Amniotic epithelial cell (primary cell): ENCODE measurements at places on chromosomes 6 and 20.

- DNase-seq, result peak; percentile 20
Measured at GRCh38 chr6:13357551-13358075, 29.3 kb upstream of the TBC1D7 start.

- DNase-seq, result no peak
Measured at GRCh38 chr6:75118925-75119515, 86.8 kb downstream of the COL12A1 start.

DNA sequence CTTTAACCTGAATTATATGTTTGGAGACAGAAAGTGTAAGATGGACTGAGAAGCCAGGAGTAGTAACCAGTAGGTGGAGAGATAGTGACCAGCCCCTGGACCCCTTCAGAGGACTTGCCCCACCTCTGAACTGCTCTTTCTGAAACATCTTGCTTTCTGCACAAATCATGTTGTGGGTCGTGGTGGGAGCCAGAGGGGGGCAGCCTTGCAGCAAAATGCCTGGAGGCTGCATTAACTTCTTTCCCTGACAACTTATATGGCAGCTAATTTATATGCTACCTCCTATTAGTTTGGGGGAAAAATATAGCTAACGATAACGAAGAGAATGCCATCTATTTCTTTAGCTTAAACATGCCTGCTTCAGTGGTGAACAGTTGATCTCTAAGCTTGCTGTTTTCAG, 859.8 kb downstream of the MAFB start:
- DNase-seq, result no peak

DNA sequence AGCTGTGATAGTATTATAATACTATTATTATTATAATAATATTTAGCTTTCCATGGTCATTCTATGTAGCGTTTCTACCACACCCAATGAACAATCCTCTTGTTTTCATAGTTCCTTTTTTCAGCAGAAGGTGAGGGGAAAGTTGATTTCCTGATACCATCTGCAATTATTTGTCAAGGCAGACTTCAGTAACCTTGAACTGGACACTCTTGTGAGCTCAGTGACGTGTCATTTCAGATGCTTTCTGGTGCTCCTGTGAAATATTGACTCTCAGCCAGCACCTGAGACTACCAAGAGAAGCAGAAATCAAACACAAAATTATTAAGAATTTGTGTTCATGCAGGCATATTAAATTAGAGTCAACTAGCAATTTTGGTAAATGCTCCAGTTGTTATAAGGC, 46.0 kb upstream of the PROKR2 start:
- DNase-seq, result no peak

GRCh38 chr20:53769041-53769440, 175.4 kb upstream of the ZNF217 start:
- DNase-seq, result no peak

DNA sequence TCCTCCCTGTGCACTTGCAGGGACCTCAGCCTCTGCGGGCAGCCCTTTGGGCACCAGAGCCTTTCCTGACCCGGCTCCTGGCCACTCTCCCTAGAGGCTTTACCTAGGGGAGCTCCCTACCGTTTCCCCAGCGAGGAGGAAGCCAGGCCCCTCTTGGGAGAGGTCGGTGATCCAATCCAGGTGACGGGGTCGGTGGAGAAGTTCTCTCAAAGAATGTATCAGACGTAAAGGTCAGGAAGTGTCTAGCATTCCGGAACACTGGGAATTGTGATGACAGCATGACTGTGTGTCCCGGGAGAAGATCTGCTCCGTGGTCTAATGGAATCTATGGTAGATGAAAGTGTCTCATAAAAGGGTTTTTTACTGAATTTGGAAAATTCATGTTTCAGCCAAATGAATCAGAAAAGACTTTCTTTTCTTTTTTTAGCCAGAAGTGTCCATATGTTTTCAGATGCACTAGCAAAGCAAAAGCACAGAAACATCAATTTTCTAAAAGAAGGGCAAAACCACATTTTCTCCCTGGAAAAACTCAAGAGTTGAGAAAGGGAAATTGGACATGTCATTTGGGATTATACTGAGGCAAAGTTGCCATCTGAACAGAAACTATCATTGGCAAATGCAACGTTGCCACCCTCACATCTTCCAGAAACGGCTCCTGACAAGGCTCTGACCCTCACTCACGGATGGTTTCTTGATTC, 289.4 kb downstream of the THBS2 start:
- DNase-seq, result peak; percentile 16

GRCh38 chr6:34341481-34341971, 50.9 kb downstream of the NUDT3 start:
- no peak for DNase-seq

DNA sequence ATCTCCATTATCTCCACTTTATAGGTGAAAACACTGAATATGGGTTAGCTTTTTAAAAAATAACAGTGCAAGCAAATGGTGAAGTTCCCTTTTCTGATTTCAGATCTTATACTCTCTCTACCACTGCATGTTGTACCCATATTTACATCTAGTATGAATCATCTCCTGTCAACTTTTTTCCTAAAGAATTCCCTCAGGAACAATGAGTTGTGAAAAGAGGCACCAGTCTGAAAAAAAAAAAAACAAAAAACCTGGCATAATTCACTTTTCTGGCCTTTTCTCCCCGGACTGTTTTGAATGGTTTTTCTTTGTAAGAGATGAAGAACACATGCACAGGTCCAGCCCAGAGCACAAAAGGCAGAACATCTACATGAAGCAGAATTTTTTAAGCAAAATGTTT, 596.0 kb downstream of the COL12A1 start:
- DNase-seq, result no peak

DNA sequence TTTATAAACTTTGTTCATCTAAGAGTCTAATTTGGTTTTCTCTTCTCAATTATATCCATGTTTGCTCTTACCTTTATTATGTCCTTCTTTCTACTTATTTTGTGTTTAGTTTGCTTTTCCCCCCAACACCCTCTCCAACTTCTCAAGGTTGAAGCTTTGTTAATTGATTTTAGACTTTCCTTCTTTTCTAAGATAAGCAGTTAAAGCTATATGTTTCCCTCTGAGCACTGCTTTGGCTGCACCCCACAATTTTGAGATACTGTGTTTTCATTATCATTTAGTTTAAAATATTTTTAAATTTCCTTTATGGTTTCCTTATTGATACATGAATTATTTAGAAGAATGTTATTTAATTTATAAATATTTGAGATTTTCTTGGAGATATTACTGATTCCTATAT, 13.9 kb upstream of the BEND6 start:
- DNase-seq, result no peak

- DNase-seq, result no peak
Measured at GRCh38 chr6:159169557-159170332, 545 bp downstream of the FNDC1 start.

GRCh38 chr6:62441182-62441581, 155.2 kb upstream of the KHDRBS2 start:
- DNase-seq, result no peak

DNA sequence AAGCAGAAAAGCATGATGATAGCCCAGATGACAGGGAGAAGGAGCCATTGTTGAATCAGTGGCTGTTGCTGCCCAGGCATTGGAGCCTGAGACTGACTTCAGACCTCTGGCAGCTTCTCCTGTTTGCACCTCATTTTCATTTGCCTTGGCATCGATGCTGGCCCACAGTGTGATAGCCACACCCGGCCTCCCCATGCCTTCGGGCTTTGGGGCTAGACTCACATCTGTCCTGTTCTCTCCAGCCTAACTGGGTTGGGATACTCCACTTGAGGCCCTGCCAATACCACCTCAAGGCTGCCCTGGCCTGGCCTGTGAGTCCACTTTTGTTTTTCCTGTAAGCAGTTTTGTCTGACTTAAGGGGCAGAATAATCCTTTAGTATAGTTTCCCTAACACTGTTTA, 140.4 kb downstream of the UST start:
- no peak for DNase-seq

GRCh38 chr20:39298121-39298520, 336.0 kb downstream of the DHX35 start:
- no peak for DNase-seq

DNA sequence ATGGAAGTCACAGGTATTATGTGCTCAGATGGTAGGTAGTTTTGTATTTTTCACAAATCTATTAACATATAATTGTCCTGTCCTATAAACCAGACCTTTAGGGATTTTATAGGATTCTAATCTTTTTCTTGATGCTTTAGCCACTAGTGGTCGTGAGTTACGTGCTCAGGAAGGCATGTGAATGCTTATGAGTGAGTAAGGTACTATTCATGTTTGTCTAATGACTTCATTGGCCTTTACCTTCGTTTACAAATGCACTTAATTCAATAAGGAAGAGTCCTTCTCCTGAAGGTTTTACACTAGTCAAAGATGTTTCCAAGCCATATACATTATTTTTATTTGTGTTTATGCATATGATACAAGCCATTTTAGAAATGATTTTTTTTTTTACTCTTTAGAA, 23.0 kb downstream of the PACRG start:
- DNase-seq, result no peak

GRCh38 chr20:51456511-51457509, 85.7 kb downstream of the NFATC2 start:
- peak; percentile 96 for DNase-seq

DNA sequence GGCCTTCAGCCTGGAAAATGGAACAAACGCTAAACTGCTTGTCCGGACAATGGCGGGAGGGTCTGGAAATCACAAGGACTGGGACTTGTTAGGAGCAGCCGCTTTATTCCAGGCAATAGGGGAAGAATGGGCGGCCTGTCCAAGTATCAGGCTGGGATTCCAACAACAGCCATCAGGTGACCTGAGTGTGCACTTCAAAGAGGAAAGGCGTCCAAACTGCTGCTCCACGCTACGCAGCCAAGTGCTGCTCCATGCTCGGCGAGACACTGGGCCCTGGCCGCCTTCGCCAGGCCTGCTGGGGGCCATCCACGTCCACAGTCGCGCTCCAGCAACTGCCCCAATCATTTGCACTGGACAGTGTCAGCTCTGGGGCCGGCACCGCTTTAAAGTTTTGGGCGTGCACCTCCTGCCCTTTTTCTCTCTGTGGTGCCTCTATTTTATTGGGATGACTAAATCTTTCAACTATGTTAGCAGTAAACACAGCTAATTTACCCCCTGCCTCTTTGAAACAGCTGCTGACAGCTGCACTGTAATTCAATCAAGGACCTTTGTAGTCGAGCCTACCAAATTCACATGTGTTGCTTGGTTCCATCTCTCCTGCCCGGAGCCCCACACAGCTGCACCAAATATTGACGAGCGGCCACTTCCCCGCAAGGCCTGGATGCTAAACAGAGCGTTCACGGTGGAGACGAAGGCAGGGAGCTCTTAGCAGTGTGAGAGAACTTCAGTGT, 98.3 kb downstream of the BMP7 start:
- DNase-seq, result no peak

GRCh38 chr6:12064538-12065071, 52.5 kb downstream of the HIVEP1 start:
- DNase-seq, result no peak

DNA sequence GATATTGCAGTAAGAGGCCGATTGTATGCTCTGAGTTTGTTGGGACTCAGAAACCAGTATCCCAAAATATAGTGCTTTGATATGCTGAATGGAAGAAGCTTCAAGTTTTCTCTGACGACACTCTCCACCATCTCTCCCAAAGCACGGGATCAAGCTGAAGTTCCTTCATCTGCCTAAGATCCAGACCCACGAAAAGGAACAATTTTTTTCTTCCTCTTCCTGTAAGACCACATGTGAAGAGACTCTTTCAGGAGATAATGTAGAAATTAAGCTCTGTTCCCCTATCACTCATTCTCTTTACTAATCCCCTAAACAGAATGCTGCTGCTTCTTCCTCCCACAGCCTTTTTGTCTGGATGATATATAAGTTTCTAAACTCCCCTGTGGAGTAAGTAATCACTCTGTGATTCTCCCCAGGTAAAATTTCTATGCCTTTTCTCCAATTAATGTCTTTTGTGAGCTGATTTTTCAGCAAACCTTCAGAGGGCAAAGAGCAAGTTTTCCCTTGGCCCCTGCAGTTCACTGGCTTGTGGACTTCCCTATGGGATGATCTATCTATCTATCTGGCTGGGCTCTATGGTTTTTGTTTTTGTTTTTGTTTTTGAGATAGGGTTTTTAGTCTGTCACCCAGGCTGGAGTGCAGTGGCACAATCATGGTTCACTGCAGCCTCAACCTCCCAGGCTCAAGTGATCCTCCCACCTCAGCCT, 13.5 kb upstream of the PNRC1 start:
- DNase-seq, result no peak

GRCh38 chr6:47810885-47811284, 29.1 kb downstream of the OPN5 start:
- no peak for DNase-seq

DNA sequence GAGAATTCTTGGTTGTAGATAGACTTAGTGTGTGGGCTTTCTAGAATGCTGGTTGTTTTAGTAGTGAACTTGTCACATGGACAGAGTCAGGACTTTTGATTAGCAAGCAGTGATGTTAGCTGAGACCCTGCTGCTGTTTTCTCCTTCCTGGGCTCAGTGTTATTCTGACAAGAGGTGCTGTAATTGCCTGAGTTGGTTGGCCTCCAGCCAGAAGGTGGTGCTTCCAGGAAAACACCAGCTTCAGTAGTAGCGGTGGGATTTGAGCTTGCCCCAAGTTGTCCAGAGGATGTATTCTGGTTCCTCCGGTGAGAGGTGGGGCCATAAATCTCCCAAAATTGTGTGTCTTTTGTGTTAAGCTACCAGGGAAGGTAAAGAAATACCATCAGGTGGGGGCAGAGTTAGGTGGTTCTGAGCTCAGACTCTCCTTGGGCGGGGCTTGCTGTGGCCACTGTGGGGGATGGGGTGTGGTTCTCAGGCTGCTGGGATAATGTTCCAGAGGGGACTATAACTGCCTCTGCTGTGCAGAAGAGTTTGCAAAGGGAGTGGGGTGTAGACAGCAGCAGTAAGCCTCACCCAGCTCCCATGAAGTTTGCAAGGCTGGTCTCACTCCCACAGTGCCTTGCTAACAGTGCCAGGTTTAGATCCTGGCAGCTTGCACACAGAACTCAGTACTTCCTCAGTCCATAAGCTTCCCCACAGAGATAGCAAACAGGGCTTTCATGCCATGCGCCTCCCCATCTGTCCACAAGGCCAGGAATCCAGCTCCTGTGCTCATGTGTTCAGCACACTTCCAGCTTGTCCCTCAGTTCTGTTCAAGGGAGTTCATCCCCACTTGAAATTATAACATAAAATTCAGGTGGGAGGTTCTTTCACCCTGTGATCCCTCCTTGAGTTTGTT, 278.4 kb upstream of the PTCHD4 start:
- no peak for DNase-seq

- DNase-seq, result no peak
Measured at GRCh38 chr20:25283221-25283951, 35.5 kb downstream of the PYGB start.

GRCh38 chr6:27237089-27237803, 10.3 kb upstream of the PRSS16 start:
- peak; percentile 51 for DNase-seq
